ENCODE measurements at places on chromosomes 11 and 22.

DNA sequence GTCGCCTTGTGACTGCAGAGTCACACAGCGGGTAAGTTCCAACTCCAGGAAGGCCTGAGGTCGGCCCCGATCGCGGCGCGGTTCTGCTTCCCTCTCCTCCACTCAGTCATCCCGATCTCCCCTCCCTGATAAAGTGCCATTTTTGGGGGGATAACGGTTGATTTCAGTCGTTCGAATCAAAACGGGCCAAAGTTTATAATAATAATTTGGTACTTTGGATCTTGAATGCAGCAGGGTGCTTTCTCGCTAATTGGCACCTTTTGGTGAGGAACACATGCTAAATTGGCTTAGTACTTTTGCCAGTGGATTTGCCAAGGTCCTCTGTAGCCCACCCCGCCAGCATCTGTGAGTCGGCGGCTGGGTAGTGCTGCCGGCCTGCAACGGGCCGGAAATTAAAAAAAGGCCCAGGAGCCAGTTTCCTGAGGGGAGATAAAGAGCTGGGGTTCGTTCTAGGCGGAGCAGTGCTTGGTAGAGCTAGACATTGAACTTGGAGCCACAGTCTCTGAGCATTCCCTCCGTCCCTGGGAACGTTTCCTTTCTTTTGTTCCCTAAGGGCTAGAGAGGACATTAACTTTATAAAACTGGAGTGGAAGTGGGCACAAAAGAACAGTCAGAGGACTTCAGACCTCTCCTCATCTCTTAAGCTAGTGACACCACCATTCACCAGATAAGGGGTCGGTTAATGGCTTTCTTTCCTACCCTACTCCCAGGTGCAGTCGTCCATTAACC, 997 bp downstream of the UBE2L3 start:
- no peak for DNase-seq

DNA sequence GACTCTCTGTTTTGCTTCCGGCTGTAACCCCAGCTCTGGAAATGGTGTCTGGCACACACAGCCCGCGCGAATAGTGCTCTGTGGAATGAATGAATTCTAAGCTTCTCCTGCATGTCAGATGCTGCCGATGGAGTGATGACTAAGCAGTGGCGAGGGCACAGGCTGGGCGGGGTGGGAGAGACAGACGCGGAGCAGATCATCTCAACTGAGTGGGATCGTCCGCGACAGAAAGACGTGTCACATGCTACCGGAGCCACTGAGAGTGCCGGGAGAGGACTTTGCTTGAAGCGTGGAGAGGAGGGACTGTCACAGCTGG, 334.5 kb downstream of the CTTN start:
- DNase-seq = no peak

DNA sequence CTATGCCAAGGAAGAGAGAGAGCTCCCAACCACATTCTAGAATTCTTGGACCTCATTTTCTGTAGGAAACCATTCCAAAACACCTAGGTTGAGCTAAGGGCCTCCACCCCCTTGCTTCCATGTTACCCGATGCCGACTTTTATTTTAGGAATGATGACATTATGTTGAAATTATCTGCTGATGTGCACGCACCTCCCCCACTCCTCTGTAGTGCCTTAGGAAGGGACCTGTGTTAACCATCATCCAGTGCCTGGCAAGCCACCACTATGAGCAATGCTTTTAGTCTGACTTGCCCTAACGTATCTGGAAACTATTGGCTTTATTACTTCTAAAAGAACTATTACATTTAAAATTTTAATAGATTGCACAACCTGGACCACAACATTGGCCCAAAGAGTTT, 42.1 kb downstream of the NCAPD3 start:
- no peak for DNase-seq

- no peak for DNase-seq
These were observed 1.1 kb upstream of the CBL start for GRCh38 chr11:119205080-119205479.

GRCh38 chr11:65777241-65777640, 3.5 kb downstream of the AP5B1 start:
- no peak for DNase-seq

DNA sequence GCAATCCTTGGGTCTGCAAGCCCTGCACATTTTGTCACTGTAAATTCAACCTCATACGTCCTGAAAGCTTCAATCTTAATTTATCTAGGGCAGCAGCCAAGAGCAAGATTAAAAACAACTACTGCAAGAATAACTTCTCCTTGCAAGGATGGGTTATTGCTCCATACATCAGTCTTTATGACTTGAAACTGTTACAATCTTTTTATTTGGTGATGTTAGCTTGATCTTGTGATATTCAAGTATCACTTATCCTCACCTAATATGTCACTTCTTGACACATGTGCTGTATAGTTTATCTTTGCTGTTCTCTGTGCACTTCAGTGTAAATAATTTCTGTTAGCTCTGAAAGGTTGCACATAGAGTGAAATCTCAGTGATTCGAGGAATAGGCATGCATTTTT, 14.7 kb upstream of the APLP2 start:
- DNase-seq = no peak

GRCh38 chr11:19311308-19312030, 70.7 kb upstream of the E2F8 start:
- peak; percentile 51 for DNase-seq

DNA sequence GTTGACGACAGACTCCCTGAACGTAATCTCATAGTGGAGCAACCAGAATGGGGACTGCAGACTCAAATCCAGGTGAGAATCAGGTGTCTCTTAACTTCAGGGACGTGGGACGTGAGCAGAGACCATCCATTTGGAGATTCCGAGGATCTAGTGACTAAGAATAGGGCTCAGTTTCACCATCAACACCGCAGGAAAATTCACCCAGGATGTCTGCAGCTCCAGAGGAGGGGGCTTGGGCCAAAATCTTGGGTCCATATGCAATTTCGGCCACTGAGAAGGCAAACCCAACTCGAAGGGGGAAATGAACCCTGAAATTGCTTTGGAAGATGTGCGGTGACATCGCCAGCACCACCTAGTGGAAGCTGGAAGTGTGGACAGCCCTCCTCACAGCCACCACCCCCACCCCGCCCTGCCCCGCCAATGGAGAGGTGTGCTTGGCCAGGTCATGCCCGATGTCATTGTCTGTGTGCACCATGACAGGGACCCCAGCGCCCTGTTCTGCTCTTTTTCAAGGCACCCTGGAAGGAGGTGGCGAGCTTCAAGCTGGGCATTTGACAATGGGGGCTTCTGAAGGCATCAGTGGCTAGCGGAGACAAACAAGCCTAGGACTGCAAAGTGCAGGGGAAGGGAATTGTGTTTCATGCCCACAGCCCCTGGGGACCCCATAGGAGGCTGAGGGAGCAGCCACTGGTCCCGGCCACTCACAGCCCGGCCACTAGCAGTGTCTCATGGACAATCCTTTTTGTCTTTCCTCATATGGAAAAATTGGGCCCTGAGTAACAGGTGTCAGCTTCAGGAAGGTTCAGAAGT, 24.8 kb downstream of the APOL1 start:
- peak; percentile 51 for DNase-seq

DNA sequence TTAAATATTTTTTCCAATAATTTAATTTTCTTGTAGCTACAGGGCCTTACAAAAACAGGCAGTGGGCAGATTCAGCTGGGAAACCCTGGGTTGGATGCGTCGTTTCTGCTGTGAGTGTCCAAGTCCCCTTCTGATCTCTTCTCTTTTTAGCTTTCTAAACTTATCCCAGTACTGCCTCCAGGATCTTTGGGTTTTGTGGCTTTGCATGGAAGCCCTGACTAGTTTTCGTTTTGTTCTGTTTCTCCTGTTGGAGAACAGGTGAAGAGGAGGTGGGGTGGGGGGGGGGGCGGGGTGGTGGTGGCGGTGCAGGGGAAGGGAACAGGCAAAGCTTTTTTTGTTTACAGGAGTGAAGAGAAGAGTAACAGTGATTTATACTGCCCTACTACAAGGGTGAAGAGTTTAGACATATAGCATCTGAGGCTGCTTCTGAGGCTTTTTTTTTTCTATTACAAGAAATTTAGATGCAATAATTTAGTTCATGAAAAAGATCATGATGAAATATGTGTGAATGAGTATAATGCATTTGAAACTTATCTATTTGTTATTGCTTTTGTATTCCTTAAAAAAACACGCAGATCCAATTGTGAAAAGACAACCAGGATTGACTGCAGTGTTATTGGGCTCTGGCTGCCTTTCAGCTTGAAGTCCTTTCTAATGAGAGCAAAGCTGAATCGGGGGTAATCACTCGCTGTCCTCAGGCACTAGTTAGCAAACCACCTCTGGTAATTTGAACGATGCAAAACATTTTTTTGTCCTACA, 142.9 kb downstream of the NCAM1 start:
- no peak for DNase-seq

DNA sequence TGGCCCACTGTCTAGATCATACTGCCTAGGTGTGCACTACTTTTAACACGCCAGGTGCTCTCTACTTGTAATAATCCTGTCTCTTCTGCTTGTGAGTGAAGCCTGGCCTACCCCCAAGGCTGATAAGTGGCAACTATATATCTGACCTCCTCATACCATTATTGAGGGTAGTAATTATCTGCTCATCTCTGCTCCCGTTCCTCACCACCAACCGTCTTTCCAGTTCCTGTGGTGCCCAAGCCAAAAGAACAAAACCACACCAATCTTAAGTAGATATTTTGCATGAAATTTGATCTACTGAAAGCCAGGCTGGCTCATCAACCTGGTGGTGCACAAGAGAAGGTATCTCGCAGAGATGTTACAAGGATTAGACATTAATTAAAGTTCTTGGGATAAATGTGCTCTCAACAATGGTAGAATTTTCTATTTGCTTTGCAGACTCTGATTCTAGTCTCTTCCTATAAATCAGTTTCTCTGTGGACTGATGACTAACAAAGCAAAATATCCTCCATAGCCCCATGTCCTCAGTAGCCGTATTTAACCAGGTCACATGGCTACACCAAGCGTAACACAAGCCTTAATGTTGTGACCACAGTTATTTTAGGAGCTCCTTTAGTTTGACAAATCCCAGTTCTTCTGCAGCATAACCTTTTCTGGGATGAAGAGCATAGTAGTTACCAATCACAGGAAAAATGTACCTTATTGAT, 267.2 kb downstream of the NTM start:
- no peak for DNase-seq

DNA sequence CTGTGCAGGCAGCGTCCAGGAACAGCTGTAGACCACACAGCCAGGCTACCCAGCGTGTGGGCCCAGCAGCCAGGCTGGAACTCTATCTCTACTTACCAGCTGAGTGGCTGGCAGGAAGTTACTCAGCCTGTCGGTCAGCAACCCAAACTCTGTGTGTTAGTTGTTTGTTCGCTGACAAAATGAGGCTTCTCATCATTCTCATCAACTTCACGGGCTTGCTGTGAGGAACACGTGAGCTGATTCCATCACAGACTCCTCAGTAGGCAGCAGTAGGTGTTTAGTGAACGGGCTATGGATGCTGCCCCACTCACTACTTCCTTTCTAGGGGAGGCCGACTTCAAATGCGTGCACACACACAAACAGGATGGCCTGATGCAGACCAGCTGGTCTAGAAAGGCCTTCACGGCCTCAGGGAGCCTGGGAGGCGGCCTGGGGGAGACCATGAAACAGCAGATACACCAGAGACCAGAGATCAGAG, 830 bp upstream of the SPDYC start:
- no peak for DNase-seq

- DNase-seq = no peak
These were observed 1.8 kb downstream of the SCUBE2 start for GRCh38 chr11:9089636-9090035.

DNA sequence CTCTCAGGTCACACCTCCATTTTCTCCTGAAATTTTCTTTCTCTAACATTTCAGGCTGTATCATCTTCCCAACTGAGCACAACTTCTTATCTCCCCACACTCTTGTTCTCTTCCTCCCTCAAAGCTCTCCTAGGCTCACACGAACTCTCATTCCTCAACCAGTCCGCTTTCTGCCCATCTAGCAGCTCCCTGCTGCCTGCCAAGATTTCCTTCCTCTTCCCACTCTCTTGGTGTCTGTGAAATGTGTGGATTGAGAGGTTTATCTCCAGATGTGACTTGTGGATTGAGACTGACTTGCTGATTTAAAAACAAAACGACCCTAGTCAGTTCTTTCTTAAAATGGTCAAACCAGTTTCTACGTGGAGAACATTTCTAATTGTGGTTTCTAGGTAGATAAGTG, 106.3 kb downstream of the MTNR1B start:
- no peak for DNase-seq

GRCh38 chr11:129023968-129024676, 81.5 kb upstream of the TP53AIP1 start:
- DNase-seq = no peak

DNA sequence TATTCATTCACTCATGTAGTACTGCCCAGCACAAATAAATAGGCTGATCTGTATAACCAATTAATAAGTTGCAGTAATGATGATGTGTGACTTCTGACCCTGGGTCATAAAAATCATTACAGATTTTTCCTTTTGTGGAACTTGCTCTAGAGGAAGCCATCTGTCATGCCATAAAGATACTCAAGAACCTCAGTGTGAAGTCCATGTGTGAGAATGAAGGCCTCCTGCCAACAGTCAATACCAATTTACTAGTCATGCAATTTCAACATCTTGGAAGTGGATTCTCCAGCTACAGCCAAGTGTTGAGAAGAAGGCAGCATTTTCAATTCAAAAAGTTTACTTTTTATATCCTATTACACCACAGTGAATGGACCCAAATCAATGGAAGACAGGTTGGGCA, 435.6 kb upstream of the LRRC4C start:
- no peak for DNase-seq

GRCh38 chr11:34792814-34793258, 123.3 kb downstream of the APIP start:
- no peak for DNase-seq

GRCh38 chr11:131579932-131580387, 209.5 kb downstream of the NTM start:
- no peak for DNase-seq

- no peak for DNase-seq
These were observed 4.1 kb upstream of the SORL1 start for GRCh38 chr11:121448011-121448410.

GRCh38 chr11:3165152-3165705, at the start of gene OSBPL5:
TSS of gene OSBPL5 (minus strand) at chr11:3165310. CDS start at chr11:3129148, 36,162 bp downstream.
- peak; percentile 39 for DNase-seq

DNA sequence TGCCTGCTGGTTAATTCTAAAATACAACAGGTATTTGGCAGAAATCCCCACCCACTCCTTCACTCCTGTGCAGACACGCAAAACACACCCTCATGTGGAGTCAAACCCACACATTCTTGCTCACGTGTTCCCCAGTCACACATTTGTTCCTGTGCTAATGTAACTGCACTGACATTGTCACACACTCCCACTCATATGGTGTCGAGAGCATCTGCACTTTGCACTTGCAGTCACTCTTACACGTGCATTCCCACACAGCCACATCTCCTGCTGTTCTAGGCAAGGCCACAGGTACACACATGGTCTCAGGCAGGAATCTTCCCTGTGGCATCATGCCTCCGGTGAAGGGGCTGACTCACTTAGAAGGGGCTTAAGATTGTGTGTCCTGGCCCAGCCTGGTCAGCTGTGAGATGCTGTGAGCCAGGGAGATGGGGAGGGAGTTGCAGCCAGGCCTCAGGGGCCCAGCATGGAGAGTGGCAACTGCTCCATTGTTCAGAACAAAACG, 395.0 kb downstream of the TENM4 start:
- no peak for DNase-seq

- DNase-seq = no peak
These were observed 8.7 kb downstream of the ROBO3 start for GRCh38 chr11:124873951-124874350.

Measured in stimulated activated CD8-positive, alpha-beta memory T cell treated with anti-CD3 and anti-CD28 coated beads, Interleukin-2, amount 100 ng/mL, for 48 hours (primary cell).